ENCODE measurements at places on chromosomes 3 and 15.

- no peak for DNase-seq
Measured at GRCh38 chr15:35514759-35515158, 31.2 kb downstream of the DPH6 start.

DNA sequence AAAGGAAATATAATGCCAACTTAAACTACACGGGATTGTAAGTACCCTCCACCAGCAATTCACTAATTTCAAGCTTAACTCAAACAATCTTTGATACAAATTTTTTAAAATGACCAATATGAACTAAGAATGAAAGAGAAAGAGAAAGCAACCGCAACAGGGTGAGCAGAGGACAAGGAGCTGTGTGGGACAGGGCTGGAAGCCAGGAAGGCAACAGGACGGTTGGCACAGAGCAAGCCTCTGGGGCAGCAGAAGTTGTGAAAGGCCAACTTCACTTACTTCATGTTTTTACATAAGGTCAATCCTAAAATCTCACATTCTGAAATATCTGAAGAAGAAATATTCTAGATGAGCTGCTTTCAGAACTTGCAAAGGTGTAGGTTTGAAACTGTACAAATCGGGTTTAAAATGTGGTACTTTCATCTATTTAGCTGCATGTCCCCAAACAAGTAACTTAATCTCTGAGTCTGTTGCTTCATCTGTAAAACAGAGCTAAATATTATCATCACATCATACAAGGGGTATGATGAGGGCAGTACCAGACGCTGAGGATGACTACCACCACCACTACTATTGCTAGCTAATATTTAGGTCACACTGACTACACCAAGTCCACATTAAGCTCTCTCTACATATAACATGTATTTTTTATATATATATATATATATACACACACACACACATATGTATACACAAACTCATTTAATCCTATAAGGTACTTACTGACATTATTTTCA, 101.7 kb downstream of the IGSF11 start:
- no peak for DNase-seq

GRCh38 chr15:71708051-71708429, 102.3 kb upstream of the NR2E3 start:
- no peak for DNase-seq

DNA sequence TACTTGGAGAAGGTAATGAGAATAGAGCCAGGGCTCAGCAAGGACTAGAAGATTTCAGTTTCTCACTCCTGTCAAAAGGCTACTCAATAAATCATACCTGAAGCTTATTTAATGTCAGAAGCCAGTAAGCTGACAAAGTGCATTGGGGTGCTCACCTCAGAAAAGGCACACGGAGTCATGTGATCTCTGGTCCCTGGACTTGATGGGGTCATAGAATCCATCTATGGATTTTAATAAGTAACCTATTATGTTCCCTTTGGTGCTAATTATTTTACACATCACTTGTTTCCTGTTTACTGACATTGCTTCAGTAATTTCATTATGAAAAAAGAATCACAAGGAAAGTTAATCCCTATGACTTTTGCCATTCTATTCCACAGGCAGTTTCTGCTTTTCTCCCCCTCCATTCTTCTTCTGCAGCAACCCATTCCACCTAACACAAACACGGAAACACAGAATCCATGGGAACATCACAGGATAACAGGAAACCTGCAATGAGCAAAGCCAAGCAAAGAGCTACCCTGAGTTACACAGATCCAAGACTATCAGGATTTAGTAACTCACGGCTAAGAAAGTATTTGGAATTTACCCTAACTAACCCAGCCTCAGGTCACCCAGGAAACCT, 159.6 kb downstream of the MEIS2 start:
- DNase-seq, result no peak

- DNase-seq, result no peak
Measured at GRCh38 chr15:31377030-31377429, 50.4 kb downstream of the KLF13 start.

- no peak for DNase-seq
Measured at GRCh38 chr15:78889000-78889399, 16.3 kb downstream of the MORF4L1 start.

DNA sequence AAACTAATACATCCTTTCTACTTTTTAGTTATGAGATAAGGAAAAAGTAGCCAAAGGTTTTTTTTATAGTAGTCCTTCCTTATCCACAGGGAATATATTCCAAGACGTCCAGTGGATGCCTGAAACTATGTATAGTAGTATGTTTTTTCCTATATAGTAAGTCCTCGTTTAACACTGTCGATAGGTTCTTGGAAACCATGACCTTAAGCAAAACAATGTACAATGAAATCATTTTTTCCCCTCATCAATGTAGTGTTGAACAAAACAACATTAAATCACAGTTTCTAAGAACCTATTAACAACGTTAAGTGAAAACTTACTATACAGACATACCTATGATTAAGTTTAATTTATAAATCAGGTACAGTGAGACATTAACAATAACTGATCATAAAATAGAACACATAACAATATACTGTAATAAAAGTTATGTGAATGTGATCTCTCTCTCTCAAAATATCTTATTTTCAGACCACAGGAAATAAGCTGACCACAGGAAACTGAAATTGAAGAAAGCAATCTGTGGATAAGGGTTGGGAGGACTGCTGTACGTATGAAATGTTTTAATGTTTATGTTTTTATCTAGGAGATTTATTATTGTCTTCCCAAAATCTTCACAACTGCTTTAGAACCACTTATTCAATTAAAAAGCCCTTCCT, 20.6 kb downstream of the COPS2 start:
- no peak for DNase-seq

DNA sequence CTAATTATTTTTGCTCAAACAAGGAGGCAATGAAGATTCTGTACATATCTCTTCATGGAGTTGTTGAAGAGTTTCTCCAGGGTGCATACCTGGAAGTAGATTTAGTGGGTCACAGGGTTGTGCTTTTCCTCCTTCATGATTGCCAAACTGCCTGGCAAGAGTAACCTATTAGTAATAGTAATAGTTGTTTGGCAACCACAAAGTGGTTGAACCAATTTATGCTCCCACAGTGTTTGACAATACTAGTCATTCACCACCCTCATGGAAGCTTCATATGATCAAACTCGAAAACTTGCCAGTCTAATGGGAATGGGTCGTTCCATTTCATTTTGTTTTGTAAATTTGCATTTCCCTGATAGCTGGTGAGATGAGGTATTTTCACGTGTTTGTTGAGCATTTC, 57.8 kb downstream of the TLE3 start:
- DNase-seq, result no peak

- no peak for DNase-seq
Measured at GRCh38 chr15:59377924-59378323, 5.3 kb upstream of the MYO1E start.

DNA sequence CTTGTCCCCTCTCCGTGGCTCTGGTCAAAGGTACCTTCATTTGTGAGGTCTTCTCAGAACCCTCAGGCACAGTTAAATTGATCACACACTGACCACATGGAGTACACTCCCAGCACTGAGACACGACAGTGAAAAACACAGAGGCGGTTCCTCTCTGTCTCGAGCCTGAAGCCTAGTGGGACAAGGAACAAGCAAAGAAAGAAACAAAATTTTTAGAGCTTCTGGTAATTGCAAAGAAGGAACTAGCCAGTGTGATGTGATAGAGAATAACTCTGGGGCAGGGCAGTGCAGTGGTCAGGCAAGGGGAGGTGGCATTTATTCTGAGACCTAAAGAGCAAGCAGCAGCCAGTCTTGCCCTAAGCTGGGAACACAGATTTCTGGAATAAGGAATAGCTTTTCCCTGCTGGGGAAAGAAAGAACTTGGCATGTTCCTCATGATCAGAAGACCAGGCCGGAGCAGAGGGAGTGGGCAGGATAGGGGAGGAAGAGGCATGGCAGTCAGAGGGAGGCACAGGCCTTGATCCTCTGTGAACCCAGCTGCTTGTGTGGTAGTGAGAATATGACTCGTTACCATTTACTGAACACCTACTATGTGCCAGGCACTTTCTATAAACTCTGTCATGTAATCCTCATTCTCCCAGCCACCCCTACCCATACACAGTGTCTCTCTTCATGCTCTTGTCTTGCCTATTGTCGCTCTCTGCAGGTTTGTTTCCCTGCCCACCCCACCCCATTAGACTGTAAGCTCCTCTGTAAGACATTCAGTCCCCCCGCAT, 262.3 kb upstream of the HES1 start:
- no peak for DNase-seq

DNA sequence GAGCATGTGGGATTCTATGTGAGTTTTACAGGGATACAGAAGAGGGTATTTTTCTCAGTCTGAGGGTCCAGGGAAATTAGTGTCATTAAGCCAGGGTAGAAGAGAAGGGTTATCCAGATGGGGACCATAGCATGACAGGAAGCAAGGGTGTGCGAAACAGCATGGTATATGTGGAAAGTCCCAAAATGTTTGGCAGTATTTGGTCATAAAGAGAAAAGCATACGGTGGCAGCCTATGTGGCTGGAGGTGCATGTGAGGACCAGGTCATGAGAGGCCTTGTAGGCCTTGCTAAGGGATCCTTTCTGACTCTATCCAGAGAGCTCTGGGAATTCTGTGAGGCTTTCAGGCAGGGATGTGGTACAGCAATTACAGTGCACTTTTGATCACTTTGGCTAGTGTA, 411.4 kb downstream of the AGBL1 start:
- no peak for DNase-seq

- no peak for DNase-seq
Measured at GRCh38 chr3:193214445-193214844, 26.6 kb upstream of the PLAAT1 start.

DNA sequence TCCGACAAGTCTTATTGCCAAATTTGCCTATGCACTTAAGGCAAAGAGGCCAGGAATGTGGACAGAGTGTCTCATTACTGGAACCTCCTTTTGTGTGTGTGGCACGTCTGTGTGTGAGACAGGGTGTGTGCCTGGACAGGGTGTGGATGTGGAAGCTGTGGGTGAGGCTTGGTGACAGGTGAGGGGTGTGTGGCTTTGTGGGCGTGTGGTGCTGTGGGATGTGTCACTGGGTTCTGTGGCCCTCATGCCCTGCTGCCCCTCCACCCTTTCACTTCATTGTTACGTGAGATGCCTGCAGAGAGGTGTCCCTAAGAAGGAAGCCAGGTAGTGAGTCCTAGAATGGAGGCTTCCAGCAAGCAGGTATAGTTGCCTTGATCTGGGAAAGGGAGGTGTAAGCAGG, 244.0 kb upstream of the CHRNA7 start:
- DNase-seq, result no peak

GRCh38 chr3:48057521-48057920, 41.3 kb upstream of the MAP4 start:
- no peak for DNase-seq

DNA sequence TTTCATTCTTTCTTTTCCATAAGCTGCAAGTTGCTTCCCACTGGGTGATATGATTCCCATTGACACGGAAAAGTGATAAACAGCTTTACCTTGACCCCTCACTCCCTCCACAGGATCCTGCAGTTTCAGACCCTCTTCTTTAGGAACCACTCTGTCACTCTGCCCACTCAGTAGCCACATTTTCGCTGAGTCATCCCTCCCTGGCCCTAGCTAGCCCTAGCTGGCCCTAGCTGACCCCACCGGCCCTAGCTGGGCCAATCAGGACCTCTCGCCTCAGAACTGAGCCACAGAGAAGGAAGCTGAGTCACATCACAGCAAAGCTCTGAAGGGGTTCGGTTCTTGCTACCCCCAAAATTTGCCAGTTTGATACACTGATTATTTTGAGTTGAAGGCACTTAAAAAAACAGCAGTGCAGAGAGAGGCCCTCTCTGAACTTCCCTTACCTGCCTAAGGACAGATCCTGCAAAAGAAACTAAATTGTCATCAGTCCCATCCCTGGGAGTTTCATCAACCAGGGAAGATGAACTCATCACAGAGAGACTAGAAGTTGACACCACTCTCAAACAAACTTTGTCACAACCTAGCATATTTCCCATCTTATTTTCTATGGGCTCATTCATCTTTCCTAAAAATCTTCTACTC, 233.5 kb upstream of the PROK2 start:
- no peak for DNase-seq

DNA sequence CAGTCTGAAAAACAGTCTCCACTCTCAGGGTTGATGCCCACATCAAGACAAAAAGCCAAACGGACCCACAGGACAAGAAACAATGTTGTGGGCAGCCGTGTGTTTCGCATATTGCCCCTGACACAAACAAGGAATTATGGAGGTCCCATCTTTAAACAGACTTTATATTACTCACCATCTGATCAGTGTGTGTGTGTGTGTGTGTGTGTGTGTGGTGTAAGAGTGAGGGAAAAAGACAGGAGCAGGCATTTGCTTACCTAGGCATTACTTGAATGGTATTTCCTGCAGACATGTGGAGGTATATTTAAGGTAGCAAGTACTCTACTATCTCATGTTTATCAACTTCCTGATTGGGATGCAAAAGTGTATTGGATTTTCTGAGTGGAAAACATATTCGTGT, 136.3 kb downstream of the TMCO5A start:
- DNase-seq, result no peak

- no peak for DNase-seq
Measured at GRCh38 chr3:151580591-151580990, 119.7 kb upstream of the IGSF10 start.

DNA sequence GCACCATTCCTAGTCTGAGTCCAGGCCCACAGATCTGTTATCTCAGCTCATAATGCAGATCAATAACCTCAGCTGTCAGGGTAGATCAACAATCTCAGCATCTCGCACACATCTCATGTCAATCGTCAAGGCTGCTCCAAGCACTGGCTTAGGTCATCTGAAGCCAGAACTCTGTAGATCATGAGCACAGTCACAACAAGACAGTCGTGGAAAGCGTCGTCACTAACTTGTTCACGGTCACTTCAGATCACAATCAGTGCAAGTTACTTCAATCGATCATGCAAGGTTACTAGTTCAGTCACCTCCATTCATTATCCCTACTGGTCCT, 71.8 kb downstream of the RBPMS2 start:
- DNase-seq, result no peak

- no peak for DNase-seq
Measured at GRCh38 chr15:41992151-41992802, 19.9 kb upstream of the EHD4 start.

- DNase-seq, result no peak
Measured at GRCh38 chr3:35439663-35440062, 199.7 kb upstream of the ARPP21 start.

DNA sequence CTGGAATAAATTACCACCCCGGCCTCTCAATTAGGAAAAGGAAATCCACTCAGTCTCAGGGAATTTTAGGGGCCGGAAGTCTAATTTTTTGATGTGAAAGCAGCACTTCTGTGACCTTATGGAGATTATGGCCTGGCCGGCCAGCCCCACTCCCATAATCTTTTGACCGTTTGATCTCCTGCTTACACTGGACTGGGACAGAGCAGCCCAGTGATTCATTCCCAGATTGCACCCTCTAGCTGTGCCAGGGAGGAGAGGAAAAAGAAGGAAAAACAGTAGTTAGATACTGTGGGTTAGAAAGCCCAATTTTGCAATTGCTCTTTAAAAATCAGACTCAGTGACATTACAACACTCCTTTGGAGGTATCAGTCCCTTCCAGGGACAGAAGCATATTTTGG, 32.4 kb downstream of the GJD2 start:
- DNase-seq, result peak; percentile 27

- peak; percentile 41 for DNase-seq
Measured at GRCh38 chr15:88878720-88879184, 16.6 kb downstream of the HAPLN3 start.

Data from right hindlimb (tissue), 1 donor.